ENCODE measurements at places on chromosomes 12 and 14.

GRCh38 chr12:122979908-122980182 is 636 bp upstream of the ARL6IP4 start:
- no peak for DNase-seq

DNA sequence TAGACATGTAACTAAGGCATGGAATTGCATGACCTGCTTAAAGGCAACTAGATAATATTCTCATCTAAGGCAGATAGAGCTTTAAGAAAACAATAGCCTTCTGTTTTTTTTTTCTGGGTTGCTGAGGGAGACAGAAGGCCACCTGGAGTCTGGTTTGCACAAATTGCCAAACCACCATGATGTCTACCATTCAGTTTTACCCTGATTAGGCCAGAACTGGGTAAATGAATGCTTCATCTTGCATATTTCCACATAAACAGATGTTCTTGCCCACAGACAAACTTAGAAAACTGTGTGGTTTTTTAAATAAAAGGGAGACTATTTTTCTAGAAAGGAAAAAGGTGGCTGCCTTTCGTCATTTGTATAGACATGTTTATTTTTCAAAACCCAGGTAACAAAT is 278.7 kb upstream of the PRICKLE1 start:
- no peak for DNase-seq

DNA sequence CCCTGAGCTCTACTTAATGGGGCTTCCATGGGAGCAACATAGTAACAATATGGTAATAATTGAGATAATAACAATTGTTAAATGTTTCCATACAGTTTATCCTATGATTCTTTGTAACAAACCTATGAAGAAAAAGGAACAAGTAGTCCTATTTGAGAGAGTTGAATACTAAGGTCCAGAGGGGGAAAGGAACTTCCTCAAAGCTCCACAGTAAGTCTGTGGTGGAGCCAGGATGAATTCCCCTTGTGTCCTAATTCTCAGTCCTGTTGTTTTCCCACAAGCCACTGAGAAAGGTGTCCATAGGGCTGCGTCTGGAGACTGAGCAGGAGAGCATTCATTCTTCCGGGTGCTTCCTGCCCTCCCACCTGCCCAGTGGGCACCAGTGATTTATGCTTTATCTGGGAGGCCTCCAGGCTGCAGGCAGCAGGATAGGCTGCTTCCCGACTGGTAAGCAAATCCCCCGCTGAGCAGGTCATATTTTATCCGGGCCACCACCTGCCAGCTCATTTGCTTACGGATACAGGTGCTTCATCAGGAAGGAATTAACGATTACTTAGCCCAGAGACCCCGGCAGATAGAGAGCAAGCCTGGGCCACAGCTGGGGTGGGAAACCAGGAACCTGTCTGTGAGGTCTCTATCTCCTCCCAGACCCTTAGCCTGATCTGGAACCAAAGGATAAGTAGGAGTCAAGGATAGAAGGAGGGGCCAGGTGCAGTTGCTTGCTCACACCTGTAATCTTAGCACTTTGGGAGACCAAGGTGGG is 33.9 kb upstream of the FAM222A start:
- no peak for DNase-seq

DNA sequence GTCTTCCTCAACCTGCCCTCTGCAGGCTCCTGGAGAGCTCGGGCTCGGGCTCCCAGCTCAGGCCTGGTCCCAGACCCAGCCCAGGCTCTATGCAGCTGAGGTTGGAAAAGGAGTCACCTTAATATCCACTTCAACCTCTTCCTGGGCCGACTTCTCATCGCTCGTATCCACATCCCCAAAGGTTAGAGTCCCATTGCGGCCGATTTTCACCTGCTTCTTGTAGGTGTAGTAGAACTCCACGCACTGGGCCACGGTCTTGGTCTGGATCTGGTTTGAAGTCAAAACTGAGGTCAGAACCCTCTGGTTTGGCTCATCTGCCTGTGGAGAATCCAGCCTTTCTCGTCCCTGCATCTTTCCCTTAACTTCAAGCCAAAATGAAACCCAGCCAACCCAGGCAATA is 8.4 kb upstream of the PNMA1 start:
- DNase-seq = no peak

- DNase-seq = no peak
These were observed 105.8 kb downstream of the MNAT1 start for GRCh38 chr14:60840313-60840712.
